ENCODE measurements at places on chromosomes 11 and 22.

- no peak for DNase-seq
These were observed 97.4 kb downstream of the CHST1 start for GRCh38 chr11:45568049-45568448.

DNA sequence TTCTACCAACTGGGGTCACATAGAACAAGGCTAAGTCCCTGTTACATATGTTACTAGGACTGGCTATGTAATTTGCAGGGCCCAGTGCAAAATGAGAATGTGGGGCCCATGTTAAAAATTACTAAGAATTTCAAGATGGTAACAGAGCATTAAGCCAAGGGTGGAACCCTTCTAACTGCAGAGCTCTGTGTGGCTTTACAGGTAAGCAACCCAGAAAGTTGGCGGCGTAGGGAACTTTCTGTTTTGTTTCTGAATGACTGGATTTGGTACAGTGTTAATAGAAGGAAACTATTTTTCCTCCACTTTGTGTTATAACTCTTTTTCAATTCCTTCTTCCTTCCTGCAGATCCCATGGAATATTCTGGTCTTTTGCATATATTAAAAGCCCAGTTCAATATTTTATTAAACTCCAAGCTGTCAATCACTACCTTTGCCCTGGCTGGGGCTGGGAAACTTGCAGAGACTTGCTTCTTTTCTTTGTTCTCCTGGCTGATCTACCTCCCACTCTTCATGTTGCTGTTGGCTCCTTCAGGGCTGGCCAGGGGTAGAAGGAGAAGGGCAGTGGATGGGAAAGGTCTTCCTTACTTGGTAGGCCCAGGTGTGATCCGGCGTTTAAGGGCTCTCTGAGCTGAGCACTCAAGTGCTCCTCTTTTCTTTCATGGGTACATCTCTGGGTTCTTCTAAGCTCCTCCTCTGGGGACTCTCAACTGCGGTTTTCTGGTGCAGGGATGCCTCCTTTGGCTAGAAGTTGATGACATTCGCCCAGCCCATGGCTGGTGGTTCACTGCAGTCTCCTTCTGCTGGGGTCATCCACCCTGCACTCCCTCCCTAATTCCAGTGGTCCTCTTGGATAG, 67.7 kb downstream of the SNX19 start:
- DNase-seq: no peak

GRCh38 chr11:19359221-19360000, 118.7 kb upstream of the E2F8 start:
- no peak for DNase-seq

- no peak for DNase-seq
These were observed 96.1 kb downstream of the MAML2 start for GRCh38 chr11:96246718-96247552.

DNA sequence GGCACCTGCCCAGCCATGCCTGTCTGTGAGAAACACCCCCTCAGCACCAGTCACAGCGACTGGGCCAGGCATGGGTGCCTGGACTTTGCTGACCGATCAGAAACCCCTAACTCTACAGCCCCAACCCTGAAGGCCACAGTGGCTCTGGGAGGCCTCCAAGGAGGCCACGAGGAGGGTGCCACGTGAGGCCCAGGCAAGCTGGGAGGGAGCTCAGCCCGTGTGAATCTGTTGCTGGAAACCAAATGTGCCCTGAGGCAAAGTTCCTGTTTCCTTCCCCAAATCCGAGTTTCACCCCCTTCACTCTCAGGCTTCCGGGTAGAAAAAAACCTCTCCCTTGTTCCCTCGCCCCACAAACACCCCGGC, 1.3 kb downstream of the UNC93B1 start:
- DNase-seq: no peak

Data from GM19239 (cell line).